ENCODE measurements at places on chromosomes 3 and 15.

- no peak for DNase-seq
Measured at GRCh38 chr15:25989327-25989726, 126.2 kb upstream of the ATP10A start.

DNA sequence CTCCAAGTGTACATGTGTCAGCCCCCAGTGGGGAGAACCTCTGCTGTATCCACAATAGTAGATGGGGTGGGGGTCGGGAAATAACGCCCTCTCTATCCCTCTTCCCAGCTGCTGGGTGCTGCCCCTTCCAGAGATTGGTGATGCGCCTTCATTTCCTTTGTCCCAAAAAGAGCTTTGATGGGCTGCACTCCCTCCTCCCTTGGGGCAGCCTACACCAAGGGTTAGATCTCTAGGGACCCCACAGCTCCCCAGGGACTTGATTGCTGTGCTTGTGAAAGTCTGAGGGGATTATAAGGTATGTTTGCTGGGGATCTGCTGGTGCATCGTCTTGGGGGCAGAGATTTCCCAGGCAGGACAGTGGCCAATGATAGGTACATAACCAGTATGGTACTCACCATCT, 105.3 kb downstream of the UNC13C start:
- DNase-seq: no peak

DNA sequence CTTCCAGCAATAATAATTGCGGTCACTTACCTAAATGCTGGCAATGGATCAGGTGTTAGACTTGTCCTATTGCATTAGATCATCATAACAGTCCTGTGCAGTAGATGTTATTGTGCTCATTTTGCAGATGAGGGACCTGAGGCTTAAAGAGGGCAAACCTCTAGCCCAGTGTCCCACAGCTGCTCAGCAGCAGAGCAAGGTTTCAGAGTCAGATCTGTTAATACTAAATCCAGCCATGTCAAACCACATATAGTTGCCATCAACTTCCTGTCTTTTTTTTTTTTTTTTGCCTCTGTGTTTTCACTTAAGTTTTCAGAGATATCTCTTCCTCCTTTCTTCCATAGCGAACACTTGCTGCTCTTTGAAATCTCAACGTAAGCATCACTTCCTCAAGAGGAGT, 12.1 kb downstream of the FEZF2 start:
- DNase-seq: no peak

DNA sequence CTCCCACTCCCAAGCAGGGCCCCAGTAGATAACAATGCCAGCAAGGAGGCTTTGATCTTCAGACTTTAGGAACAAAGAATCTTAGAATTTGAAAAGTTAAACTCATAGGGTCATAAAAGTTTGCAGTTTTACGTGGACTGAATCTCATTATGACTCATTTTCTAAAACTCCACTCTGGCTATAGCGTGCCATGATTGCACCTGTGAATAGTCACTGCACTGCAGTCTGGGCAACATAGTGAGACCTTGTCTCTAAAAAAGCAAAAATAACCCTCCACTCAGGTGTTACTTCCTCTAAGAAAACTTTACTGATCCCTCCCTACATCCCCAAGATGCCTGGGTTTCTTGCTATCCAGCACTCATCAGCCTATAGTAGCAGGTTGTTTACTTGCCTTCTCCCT, 104.5 kb downstream of the IL20RB start:
- no peak for DNase-seq

- DNase-seq: no peak
Measured at GRCh38 chr15:81740416-81740815, 305.4 kb downstream of the MEX3B start.

Data from kidney glomerular epithelial cell (primary cell).